Jurkat, Clone E6-1 (cell line): ENCODE measurements at places on chromosomes 2 and 18.

DNA sequence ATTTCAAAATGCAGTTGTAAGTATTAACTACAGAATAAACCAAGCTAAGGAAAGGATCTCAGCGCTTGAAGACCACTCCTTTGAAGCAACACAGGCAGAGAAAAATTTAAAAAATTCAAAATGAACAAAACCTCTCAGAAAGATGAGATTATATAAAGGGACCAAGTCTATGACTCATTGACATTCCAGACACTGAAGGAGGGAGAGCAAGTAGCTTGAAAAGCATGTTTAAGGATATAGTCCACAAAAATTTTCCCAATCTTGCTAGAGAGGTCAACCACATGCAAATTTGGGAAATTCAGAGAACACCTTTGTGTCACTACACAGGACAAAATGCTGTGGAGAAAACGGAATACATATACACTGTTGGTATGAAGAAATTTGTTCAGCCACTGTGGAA lies 112.6 kb upstream of the MC4R start:
- no peak for DNase-seq

- no peak for DNase-seq
Observed at GRCh38 chr18:62585274-62586150, 62.7 kb downstream of the ZCCHC2 start.

- DNase-seq, result no peak
Observed at GRCh38 chr2:230068016-230068650, 591 bp downstream of the SLC16A14 start.

DNA sequence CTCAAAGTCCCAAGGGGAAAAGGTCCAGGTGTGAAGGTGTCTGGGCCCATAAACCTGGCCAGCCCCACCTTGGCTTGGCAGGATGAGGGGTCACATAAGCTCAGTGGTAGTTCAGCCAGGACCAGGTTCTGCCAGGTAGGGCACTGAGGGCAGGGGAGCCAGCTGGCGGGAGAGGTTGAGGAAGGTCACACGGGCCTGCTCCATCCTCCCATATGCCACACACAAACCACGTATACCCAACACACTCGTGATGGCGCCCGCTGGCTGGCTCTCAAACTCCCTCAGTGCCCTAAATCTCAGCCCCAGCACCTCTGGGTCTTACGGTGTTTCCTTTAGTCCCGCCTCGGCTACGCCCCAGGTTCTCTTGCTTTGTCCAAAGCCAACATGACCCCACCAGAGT lies 160.5 kb downstream of the ZFP36L2 start:
- no peak for DNase-seq

DNA sequence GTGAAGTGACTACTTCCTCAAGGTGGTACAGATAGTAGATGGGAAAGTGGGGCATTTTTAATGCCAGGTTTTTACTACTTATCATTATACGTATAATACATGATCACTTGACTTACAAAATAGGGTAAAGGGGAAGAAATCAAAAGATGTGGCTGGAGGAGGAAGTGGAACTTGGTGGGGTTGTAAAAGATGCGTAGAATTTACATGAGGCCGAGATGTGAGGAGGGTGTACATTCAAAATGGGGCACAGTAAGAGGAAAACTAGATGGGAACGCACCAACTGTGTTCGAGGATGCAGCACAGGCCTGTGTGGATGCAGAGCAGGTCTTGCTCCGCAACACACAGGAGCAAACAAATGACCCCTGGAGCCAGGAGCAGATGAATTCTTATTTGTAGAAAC lies 403.3 kb downstream of the TXNL1 start:
- no peak for DNase-seq

- DNase-seq, result no peak
Observed at GRCh38 chr2:101307503-101307902, 998 bp downstream of the RNF149 start.

GRCh38 chr2:225177098-225177497 lies 134.8 kb upstream of the DOCK10 start:
- no peak for DNase-seq

GRCh38 chr2:189370719-189371118 lies 70.6 kb upstream of the WDR75 start:
- no peak for DNase-seq

GRCh38 chr2:2455151-2455550 lies 124.1 kb upstream of the MYT1L start:
- DNase-seq, result no peak

GRCh38 chr18:29823671-29824070 lies 1218.9 kb downstream of the DSC3 start:
- no peak for DNase-seq

DNA sequence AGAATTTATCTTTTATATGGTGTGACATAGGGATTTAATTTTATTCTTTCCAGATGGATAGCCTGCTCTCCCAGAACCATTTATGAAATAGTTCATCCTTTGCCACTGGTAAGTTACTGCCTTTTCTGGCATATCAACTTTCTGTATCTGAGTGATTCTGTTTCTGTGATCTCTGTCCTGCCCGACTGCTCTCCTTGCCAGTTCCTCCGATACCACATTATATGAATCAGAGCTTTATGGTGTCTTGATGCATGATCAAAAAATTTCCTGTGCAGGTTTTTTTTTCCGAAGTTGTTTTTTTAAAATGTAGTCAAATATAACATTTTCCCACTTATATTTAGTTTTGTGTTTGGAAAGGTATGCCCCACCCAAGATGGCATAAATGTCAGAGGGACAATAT lies 242.5 kb downstream of the CYP26B1 start:
- no peak for DNase-seq

DNA sequence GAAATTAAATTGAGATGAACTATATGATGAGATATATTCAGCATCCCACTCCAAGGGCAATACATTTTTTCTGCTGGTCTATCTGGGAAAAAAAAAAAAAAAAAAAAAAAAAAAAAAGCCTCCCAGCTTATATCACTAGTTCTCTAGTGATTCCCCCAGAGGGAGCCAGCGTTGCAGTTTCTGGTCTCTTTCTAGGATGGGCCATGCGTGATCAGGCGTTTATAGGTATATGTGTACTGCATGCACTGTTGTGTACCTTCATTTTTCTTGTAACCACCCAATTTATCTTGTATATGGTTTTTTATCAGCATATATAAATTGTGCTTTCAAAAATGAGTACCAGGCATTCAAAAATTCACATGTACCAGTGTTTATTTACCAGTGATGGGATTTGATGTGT lies 35.1 kb downstream of the DCDC2C start:
- peak; percentile 36 for DNase-seq

- no peak for DNase-seq
Observed at GRCh38 chr2:134458950-134459349, 205.1 kb downstream of the MGAT5 start.

DNA sequence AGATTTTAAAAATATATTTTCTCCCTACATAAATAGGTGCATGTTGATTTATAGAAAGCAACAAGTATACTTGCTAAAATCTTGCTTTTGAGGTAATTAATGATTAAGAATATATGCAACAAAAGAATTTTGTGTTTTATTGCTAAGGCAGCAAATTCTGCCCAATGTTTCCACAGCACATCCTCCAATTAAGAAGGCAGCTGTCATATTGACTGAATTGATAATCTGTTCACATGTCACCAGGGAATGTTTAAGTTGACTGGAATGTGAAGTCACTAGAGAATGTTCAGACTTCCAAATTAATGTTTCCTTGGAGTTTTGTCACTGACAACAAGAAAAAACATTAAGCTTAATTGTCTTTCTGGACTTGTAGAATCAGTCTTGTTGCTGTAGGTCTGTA lies 1602.7 kb upstream of the SLC39A10 start:
- no peak for DNase-seq

DNA sequence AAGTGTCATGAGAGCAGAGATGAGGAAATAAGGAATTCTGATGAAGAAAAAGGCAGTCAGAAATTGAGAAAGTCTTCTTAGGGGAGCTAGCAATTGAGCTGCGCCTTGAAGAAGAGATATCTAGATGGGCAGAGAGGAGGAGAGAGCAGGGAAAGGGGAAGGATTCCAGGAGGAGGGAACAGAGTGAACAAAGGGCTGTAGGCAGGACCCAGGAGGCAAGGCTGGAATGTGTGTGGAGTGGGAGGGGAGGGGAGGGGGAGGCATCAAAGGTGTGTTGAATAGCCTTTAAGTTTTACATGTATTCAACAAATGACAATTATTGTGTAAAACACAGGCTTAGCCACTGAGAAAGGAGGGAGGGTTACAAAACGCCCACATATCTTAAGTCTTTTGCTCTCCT lies 164.5 kb downstream of the TDRD15 start:
- DNase-seq, result no peak

- peak; percentile 81 for DNase-seq
Observed at GRCh38 chr2:230824406-230824978, 40.2 kb upstream of the ITM2C start.

GRCh38 chr2:73074110-73075069 lies 2.9 kb upstream of the SFXN5 start:
- no peak for DNase-seq

GRCh38 chr2:232319803-232320442 lies 58.6 kb upstream of the ALPP start:
- DNase-seq, result no peak

DNA sequence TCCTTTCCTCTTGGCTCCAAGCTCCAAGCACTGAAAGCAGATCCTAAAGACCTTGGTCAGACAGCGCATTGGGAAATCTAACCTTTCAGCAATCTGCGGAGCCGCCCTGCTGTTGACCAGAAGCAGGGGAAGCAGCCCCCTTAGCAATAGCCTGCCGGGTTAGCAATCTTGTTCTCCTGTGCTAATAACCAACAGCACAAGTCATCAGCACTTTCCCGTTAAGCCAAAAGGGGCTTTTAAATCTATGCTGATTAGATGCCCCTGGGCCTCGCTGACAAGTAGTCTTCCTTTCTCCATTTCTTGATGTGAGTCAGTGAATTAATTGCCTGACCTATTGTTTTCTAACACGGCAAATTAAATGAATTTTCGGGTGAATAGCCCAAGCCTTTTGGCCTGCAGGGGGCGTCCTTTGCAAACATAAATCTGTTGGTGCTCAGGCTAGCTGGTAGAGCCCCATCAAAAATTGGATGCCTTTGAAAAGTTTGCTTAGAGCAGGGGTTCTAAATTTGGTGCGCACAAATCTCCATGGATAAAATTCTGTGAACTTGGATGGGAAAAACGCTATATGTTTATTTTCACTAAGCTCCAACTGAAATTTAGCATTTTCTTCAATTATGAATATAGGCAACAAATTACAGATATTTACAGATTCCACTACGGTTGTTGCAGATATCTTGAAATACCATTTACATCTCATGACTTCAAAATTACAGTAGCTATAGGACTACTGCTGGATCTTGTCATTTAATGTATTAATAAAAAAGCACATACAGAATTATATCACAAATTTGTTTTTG lies 24.6 kb downstream of the MAIP1 start:
- peak; percentile 61 for DNase-seq

DNA sequence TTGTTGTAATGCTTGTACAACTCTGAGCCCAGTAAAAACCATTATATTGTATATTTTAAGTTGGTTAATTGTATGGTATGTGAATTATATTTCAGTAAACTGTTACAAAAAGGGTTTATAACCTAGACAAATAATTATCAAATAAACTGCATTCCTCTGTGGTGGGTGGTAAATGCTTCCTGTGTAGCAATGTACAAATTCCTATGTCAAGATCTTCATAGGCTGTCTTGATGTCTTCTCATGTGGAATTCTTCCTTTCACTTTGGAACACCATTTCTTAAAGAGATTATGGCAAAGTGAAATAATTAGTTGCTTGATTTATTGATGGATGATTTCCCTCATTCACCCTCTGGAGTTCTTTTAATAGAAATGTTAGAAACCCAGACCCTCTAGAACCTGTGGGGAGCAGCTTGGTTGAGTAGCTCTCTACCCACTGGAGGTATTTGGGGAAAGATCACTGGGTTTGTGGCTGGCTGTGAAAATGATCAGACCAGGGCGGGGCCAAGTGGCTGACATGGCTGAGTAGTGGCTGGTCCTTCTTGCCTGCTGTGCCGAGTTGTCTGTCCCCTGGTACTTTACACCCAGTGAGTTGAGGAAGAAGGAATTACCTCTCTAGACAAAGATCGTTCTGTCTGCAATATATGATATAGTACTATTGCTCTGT lies 22.4 kb upstream of the MGAT5 start:
- no peak for DNase-seq

GRCh38 chr2:231425291-231425810 lies 29.8 kb downstream of the B3GNT7 start:
- DNase-seq, result no peak

GRCh38 chr2:108382196-108382595 lies 4.4 kb downstream of the SULT1C4 start:
- DNase-seq, result no peak

GRCh38 chr2:122100346-122100745 lies 344.9 kb downstream of the TSN start:
- no peak for DNase-seq

DNA sequence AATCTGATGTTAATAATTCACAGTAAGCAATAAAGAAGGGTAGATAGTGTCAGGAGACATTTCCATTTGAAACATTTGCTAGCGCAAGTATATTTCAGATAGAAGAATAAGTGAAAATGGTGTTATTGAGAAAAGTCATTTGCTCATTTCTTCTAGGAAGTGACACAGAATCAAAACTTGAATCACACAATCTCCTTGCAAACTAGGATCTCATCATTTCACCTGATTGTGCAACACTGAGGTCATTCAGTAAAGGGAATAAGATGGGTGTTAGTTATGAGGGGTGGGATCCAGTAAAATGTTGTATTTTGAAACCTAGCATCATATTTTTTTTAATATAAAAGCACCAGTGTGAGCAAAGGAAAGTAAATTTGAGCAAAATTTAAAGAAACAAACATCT lies 208.0 kb upstream of the KCNJ3 start:
- DNase-seq, result no peak

GRCh38 chr2:14756981-14757657 lies 124.6 kb downstream of the LRATD1 start:
- DNase-seq, result no peak

GRCh38 chr18:41922176-41922575 lies 32.9 kb upstream of the PIK3C3 start:
- DNase-seq, result no peak

- DNase-seq, result no peak
Observed at GRCh38 chr2:106866641-106867040, 19.3 kb downstream of the ST6GAL2 start.

DNA sequence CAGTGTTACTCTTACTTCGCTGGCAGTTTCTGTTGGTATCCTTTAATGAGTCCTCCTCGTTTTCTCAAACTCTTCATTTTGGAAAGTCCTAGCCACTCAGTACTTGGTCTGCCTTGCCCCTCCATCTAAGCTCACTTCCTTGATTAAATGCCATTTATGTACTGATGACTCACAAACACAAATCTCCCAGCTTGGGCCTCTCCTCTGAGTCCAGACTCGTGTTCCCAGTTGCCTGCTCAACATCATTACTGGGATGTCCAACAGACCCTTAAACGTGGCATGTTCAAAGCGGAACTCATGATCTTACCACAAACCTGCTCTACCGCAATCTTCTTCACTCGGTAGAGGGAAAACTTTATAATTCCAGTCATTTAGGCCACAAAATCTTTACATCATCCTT lies 13.8 kb upstream of the CCDC68 start:
- DNase-seq, result no peak
